ENCODE measurements at places on chromosomes 16 and 17.

GRCh38 chr17:62703776-62704380 is 76.4 kb downstream of the MRC2 start:
- peak; percentile 24 for DNase-seq

- DNase-seq, result no peak
Observed at GRCh38 chr17:7838090-7839075, 4.4 kb downstream of the KDM6B start.

- no peak for DNase-seq
Observed at GRCh38 chr17:54307351-54307750, 484.6 kb downstream of the KIF2B start.

DNA sequence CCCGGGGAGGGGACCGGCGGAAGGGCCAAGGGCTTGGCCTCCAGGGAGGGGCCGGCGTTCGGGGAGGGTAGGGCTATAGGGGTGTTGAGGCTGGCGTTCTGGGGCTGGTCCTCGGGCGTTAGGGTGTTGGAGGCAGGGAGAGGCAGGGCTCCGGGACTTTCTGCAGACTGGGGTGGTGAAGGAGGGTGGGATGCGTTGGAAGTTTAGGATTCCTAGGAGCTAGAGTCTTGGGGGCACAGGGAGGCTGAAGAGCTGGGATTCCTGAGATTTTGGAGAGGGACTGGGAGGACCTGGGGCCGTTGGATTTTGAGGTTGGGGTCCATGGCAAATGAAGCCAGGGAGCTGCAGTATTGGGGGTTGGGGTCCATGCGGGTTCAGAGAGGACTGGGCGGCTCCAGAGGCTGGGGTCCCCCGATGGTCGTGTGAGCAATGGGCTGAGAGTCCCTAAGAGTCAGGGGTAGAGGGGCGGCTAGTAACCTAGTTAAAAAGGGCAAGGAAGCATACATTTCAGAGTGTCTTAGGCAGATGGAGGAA is 740 bp downstream of the NFATC2IP start:
- DNase-seq, result no peak

DNA sequence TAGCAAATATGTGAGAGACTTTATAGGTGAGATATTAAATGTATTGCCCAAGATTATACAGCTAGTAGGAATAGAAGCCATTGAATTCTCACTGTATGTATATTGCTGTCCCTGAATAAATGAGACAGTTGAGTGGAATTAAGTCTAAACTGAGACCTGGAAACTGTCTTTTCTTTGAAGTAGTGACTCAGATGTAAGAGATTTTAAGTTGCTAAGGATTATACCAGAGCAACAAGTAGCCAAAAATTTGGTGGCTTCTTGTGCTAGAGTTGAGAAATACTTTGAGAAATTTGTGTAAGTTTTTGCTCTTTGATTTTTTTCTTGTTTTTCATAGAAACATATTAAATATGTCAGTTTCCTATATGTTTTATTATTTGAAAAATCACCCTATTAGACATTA is 58.7 kb downstream of the TANC2 start:
- DNase-seq, result no peak

- no peak for DNase-seq
Observed at GRCh38 chr17:68179236-68179925, 68.5 kb upstream of the AMZ2 start.

- DNase-seq, result no peak
Observed at GRCh38 chr16:89322321-89323119, 105.0 kb downstream of the ZNF778 start.

DNA sequence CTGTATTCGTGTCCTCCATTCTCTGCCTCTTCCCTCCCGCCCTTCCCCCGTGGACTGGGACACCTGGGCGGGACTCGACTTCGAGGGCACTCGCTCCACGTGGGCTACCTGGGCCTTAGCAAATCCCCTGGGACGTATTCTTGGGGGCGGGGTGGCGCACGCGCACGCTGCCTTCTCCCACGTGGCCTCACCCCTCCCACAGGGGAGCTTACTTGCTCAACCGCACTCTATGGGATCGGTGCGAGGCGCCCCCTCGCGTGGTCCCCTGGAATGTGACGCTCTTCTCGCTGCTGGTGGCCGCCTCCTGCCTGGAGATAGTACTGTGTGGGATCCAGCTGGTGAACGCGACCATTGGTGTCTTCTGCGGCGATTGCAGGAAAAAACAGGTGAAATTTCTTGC is 3.5 kb downstream of the VMO1 start:
- no peak for DNase-seq

- peak; percentile 61 for DNase-seq
Observed at GRCh38 chr17:45307290-45308015, 9.4 kb downstream of the MAP3K14 start.

DNA sequence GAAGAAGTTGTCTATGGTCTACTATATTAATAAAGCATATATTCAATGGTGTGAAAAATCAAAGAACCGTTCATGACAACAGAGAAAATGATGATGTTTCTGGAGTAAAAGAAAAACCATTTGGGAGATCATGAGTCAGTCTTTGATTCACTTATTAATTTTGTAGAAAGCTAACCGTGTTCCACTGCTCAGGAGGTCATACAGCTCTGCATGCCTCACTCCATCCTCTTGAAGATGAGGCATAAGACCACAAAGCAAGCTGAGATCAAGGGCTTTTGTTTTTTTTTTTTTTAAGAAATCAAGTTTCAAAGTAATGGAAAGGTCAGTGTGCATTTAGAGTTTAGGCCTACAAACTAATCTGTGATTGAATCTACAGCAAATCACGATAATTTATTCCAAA is 206.4 kb downstream of the CEP112 start:
- no peak for DNase-seq

GRCh38 chr17:6473128-6473767 is 29.0 kb downstream of the PIMREG start:
- peak; percentile 52 for DNase-seq

DNA sequence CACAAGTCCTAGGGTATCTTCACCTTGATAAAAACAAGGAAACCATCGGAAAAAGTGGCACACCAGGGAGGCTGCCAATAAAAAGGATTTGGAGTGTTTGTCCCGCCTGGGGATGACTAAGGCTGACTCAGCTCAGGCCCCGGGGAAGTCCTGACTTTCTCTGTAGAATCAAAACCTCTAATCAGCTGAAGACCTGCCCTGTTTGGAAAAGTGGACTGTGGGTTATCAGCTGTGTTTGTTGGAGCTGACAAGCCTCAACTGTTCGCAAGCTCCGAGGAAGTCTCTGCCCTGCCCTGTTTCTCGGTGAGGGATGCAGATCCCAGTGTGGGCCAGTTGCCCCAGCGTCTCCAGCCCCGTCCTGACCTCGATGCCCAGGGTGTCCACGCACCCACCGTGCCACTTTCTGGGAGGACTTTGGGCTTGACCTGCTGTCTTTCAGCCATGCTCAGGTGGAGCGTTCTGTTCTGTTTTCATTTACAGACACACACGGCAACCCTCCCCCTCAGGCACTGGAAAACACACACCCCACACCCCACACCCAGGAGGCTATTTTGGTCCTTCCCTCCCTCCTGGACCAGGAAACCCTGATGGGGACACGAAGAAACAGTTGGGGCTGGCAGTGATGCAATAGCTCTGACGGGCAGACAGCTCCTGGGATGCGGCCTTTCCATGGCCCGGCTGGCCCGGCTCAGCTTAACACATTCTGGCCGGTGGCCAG is 27.6 kb upstream of the PITPNA start:
- DNase-seq, result no peak

DNA sequence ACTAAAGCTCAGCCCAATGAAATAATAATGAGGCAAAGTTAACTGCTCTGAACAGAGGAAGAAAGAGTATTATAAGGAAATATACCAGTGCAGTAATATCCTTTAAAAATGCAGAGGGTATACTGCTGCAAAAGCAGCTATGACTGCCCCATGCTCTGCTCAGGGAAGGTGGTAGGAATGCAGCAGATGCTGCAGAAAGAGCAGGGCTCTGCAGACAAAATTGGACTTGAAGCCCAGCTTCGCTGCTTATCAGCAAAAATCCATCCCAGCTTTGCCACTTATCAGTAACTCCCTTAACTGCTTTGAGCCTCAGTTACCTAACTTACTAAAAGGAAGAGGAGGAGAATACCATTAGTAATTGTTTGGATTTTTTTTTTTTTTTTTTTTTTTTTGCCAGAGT is 533.8 kb upstream of the CDH5 start:
- DNase-seq, result no peak

DNA sequence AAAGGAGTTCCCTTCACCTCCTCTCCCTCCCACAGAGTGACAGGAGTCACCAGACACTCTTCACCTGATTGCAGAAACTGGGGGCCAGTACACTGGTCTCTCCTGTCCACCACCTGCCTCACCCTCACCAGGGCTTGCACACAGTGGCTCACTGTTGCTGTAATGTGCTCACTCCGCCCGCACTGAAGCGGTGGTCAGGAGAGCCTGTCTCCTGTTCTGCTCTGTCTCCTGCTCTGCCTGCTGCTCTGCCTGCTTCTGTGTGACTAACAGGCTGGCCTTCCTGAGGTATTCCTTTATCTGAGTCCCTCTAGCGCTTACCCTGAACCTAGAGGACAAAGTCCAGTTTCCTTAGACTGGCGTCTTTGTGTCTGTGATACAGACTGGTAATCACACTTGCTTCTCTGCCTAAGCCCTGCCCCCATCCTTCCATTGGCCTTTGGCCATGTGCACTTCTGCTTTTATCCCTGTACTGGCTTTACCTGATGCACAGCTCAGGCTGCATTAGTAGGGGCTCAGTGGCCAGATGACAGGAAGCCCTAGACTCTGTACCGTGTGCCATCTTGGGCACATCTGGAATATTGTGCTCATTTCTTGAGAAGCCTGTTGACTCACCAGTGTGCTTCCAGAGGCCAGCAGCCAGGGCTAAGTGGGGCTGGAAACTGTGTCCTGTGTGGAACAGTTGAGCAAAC is 13.3 kb downstream of the PROCA1 start:
- DNase-seq, result no peak

GRCh38 chr16:2948807-2949704 is 15.0 kb upstream of the KREMEN2 start:
- no peak for DNase-seq

DNA sequence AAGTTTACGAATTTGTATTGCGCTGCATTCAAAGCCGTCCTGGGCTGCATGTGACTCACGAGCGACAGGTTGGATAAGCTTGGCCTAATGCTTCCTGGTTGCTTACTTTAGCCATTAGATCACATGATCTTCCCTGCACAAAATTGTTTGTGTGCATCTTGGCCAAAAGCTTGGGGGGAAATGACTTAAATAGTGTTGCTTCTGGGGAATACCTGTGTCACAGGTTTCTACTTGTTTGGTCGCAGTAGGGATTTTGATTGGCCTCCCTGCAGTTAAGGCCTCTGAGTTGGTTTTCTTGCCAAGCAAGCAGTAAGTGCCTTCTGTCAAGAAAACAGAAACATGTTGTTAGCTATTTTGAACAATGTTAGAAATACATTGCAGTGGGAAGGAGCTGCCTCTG is 39.6 kb upstream of the DUSP14 start:
- no peak for DNase-seq

- no peak for DNase-seq
Observed at GRCh38 chr17:49514071-49514721, 19.1 kb downstream of the NGFR start.

DNA sequence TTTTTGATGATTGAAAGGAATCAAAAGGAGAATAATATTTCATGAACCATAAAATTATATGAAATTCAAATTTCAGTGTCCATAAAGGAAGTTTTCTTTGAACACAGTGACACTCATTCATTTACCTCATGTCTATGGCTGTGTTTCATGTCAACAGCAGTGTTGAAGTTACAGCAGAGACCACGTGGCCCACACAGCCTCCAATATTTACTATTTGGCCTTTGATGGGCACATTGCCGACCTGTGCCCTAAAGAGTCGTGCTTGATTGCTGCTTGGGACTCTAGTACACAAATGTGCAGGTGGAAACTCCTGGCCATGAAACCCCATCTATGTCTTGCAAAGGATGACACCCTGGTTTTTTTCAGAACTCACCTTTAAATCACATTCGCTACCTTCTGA is 57.0 kb downstream of the CES1 start:
- DNase-seq, result no peak

DNA sequence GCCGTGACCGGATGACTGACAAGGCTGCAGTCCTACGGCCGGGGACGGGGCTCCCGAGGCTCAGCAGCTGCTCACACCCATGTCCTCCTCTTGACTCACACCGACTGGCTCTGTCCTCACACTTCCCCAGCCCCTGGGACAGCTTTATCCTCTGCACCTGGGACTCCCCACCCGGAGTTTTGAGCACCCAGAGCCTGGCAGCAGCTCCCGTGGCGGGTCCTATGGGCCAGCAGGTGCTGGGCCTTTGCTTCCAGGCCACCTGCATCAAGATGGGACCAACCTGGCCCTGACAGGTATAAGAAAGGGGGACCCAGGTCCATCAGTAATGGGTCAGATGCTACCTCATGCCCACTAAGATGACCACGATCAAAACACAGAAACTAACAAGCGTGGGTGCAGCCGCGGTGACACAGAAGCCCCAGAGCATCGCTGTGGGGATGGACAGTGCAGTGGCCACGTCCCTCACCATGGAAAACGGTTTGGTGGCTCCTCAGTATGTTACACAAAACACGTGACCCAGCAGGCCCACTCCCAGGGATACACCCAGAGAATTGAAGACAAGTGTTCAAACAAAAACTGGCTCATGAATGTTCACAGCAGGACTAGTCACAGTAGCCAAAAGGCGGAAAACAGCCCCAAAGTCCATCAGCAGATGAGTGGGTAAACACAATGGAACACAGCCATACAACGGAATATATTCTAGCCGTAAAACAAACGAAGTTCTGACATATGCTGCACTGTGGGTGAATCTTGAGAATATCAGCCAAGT is 3.3 kb upstream of the NOTUM start:
- DNase-seq, result no peak

GRCh38 chr16:89556750-89557689 is 3.5 kb upstream of the RPL13 start:
- peak; percentile 85 for DNase-seq

GRCh38 chr17:881778-882177 is 97.8 kb downstream of the NXN start:
- DNase-seq, result no peak

- DNase-seq, result no peak
Observed at GRCh38 chr16:84362471-84362941, 5.8 kb upstream of the ATP2C2 start.

GRCh38 chr17:17714261-17714866 is 33.1 kb downstream of the RAI1 start:
- DNase-seq, result no peak

GRCh38 chr16:88686062-88686438 is 257 bp downstream of the SNAI3 start:
- no peak for DNase-seq

- DNase-seq, result no peak
Observed at GRCh38 chr17:78665387-78665951, 88.3 kb upstream of the DNAH17 start.

GRCh38 chr17:32124985-32125847 is 17.1 kb upstream of the RHOT1 start:
- DNase-seq, result no peak

DNA sequence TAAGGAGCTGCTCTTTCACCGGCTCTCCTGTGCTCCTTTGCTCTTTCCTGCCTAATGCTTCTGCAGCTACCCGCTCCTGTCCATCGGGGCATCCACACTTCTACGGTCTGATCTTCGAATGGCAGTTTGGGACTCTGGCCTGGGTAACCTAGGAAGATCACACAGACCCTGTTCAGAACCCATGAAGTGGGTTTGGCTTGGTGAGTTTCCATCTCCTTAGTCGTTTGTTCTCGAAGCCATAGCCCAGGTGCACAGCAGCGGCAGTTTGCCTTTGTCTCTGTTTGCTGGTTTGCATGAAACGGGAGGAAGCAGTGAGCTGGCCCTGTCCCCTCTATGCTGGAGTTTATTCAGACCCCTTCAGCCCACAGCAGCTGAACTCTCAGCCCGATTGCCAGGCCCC is 29.0 kb downstream of the PSMD7 start:
- DNase-seq, result no peak
